ENCODE measurements at places on chromosomes 4 and X.

GRCh38 chr4:144954230-144954629, 143.8 kb downstream of the ANAPC10 start:
- no peak for DNase-seq

DNA sequence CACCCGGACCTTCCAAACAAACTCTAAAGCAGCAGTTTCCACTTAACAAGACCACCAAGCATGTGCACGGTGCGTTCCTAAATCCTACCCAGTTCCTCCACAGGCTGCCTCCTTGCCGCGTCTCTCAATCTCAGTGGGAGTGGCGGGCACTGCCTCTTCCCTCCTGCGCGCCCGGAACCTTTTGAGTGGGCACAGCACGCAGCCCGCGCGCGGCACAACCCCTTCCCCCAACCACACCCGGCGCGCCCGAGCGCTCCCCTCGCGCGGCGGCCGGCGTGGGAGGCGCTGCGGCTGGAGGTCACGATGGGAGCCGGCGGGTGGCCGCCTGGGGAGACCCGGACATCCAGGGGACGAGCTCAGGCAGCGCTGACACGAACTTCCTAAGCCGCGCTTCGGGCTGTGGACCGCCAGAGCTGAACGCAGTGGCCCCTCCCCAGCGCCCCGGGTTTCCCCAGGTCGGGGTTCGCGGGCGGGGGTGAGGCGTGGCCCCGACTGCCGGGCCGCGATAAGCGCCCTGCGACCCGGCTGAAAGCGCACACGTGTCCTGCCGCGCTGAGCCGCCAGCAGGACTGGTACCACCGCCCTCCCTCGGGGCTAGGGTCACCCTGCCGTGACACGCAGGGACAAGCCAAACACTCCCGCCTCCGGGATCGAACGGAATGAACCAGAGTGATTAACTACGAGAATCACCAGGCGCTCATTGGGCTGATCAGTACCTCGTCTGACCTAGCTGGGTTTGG, at the start of gene ABCG2:
Gene ABCG2, minus strand, starts transcription at position 151 of the 740 bp plus-strand sequence. CDS start 18,644 bp downstream, outside the sequence.
- no peak for DNase-seq

- no peak for DNase-seq
These were observed 35.7 kb downstream of the DIPK2B start for GRCh38 chrX:45164995-45165394.

DNA sequence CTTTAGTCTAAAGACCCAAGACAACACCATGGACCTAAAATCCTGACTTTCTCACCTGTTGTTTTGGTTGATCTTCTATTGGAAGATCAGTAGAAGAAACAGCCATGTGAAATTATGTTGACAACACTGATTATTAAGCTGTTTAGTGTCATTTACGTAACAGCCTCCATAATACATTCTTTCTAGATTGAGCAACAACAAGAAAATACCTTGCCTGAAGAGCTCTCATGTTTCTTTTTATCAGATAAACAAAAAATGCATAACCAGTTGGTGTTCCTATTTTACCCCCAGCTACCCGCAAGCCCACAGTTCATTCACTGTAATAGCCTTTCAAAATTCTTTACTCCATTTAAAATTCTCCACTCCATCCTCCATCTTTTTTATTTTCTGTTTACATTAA, 20.5 kb downstream of the GPC4 start:
- DNase-seq: no peak

GRCh38 chr4:63894161-63894560, 515.1 kb downstream of the TECRL start:
- DNase-seq: no peak

DNA sequence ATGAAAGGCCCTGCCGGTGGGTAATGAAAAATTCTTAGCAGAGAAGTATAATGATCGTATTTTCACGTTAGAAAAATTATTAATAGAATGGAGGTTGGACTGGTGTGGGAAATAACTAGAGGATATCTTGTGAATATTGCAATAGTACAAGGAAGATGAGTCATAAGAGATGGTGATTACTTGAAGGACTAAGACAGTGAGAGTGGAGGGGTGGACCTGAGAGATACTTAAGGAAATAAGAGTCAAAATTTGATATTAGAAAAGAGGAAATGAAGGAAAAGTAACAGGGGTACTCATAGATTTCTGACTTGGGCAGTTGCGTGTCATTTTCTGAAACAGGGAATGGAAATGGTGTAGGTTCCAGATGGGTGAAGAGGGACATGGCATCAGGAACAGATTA, 1.7 kb upstream of the USP53 start:
- DNase-seq: peak; percentile 50

DNA sequence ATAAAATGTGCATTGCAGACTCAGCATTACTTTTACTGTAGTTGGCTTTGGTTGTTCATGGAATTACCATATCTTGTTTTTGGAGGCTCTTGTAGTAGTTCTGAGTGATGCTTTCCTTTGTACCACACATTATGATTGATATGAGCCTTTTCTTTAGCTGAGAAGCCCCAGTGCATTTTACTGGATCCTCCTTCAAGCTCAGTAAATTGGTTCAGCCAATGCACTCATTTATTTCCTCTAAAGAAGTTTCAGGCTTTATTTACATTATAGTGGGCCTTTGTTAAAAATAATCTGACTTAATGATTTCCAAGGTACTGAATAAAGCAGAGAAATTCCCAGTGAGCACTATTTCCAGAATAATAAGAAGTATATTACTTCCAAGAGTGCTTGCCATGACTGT, 21.8 kb downstream of the UPRT start:
- no peak for DNase-seq

- DNase-seq: no peak
These were observed 32.5 kb downstream of the MAOA start for GRCh38 chrX:43688586-43688985.

- DNase-seq: peak; percentile 56
These were observed 21.9 kb upstream of the ANXA3 start for GRCh38 chr4:78529569-78530209.

DNA sequence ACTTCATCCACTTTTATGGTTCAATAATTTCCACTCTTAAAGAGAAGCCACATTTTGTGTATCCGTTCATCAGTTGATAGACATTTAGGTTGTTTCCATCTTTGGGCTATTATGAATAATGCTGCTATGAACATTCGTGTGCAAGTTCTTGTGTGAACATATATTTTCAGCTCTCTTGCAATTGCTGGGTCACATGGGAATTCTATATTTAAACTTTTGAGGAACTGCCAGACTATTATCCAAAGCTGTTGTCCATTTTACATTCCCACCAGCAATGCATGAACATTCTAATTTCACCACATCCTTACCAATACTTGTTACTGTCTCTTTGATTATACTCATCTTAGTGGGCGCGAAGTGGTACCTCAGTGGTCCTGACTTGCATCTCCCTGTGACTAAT, 61.9 kb downstream of the NR3C2 start:
- no peak for DNase-seq

DNA sequence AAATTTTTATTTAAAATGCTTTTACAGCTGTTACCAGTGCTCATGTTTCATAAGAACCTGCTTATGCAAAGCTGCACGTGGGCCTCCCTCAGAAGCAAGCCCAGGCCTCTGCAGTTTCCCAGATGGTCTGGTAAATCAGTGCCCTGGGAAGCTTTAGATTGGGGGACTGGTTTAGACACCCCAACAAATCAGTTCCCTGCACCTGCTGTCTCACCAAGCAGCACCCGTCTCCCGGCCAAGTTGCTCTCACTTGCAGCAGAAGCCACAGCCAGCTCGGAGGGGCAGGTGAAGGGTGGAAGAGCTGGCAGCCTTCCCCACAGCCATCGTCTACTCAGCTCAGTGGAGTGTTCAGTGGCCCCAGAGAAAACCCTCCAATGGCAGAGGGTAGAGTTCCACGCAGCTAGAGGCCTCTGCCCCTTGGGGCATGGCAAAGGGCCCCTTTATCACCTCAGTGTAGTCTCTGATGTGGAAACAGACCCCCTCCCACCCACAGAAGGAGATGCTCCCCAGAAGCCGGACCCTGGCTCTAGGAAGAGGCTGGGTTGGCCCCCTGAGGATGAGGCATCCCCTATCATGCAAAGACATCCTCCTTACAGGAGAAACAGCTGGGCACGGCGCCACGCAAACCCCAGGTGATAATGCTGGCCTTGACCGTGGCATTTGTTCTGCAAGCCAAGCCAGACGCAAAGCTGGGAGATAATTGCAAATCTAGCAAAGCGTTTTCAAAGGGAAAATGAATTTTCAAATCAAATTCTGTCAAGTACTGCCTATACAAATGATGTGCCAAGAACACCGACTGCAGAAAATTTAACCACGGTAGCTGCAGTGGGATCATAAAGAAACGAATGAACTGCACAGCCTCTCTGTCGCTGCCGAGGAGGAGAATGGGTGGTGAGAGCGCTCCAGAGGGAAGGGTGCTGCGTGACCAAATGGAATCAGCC, 51.9 kb downstream of the ZFYVE28 start:
- DNase-seq: no peak

DNA sequence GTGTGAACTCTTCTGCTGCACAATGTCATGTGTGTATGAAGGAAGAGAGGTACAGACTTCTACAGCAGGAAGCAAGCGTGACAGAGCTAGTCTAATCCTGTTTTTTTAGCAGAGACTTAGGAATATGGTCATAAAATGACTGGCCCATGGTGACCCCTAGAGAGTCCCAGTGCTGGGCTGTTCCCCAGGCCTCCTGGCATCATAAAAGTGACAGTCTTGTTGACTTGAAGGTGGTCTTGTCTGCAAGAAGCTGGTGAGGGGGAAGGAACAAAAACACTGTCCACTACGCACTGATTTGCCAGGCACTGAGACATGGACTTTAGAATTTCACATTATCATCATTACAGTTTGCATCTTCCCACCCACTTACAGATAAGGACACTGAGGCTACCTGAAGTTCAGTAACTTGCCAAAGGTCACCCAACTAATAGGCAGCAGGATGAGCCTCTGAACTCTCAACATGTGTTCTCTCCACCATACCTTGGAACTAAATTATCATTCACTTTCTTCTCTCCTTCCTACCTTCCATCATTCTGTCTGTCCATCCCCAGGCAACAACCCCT, 63.0 kb downstream of the HADH start:
- no peak for DNase-seq

GRCh38 chrX:50586407-50586806, 115.8 kb upstream of the DGKK start:
- DNase-seq: no peak

DNA sequence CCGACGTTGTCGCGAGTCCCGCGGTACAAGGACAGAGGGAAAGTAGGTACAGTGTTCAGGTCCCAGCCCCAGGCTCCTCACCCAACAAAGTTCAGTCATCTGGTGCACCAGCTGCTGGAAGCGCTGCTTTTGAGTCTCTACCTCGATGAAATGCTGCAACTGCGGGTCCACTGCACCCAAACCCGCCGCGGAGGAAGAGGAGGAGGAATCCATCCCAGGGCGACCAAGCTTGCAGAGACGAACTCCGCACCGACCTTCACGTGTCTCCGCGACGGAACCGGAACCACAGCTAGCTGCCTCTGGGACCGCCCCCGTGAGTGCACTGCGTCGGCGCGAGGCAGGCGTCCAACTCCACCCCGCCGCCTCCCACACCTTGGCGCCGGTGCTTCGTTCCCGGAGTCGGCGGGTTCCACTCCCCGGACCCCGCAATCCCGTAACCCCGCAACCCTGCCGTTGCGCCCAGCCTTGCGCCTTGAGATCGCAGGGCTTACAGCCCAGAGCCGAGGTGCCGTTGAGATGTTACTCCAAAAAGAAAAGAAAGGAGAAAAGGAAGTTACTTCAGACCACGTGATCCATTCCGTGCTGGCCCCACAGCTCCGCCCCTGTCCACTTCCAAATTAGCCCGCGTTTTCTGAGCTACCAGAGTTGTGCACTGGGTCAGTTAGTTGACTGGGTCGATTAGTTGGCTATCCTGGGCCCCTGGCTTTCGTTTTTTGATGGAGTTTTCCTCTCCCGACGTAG, at the start of gene TIMM8A:
Gene TIMM8A, minus strand, starts transcription at position 291 of the 741 bp plus-strand sequence. Its CDS starts 78 bp downstream, at position 213.
- peak; percentile 69 for DNase-seq

DNA sequence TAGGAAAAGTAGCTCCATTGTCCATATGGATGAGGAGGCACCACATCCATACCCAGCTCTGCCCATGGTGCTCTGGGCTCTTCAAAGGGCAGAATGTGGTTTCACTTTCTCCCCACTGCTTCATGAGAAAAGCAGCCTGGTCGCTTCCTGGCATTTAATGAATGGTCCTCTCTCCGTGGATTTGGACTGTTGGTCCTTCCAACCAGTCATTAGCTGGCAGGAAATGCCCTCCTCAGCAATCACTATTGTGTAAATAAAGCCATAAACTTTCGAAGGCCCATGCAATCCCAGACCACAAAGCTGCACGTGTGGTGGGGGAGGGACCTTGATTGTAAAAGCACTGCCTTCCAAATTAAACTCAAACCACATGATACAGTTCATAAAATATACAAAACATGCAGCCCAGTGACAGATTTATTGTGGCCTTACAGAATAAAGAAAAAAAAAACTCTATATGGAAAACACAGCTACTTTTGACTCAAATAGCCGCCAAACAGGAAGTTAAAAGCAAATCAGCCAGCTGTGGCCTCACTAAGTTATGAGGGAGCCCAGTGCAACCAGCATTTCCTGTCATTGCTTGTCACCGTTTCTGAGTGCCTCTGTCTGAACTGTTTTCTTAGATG, 8.1 kb downstream of the MBNL3 start:
- peak; percentile 49 for DNase-seq

GRCh38 chr4:2923668-2924173, 39.5 kb downstream of the NOP14 start:
- no peak for DNase-seq

GRCh38 chrX:2500803-2501558, at the start of the genes DHRSX and ZBED1:
Gene DHRSX, minus strand, starts transcription at chrX:2500976. Its CDS starts 51 bp downstream, at chrX:2500925.
Gene ZBED1, minus strand, starts transcription at chrX:2500976. Its CDS starts 10,257 bp downstream, at chrX:2490719.
- DNase-seq: peak; percentile 26

GRCh38 chrX:153456161-153456560, 10.3 kb upstream of the TREX2 start:
- no peak for DNase-seq

DNA sequence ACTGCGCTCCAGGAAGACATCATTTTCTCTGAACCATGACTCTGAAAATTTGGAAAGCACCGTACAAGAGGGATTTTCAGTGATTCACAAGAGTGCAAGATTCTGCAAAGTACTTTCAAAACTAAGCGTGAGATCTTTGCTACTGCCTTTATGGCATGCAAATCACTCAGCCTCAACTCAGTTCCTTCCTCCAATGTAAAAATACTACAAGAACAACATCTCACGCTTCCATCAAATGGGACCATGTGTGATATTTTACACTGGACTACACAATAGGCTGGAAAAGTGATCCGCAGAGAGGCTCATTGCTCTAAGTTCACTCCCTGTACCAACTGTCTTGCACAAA, 674 bp upstream of the IL15 start:
- DNase-seq: no peak

- peak; percentile 48 for DNase-seq
These were observed 55.6 kb upstream of the RBM47 start for GRCh38 chr4:40685300-40685699.

DNA sequence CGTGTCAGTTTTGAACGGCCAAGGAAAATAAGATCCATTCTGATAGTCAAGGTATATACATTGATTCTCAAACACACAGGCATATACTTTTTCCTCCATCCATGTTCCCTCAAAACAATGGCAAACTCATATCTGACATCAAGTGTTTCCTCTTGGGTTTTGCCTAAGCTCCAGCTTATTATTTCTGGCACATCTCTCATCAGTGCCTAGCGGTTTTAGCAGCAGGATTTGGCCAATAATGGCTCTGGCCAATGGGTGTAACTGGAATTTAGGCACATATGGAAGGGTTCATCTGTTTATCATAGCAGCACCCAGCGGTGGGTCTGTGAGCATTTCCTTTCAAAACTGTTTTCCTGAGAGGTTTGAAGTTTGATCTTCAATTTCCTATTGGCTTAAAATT, 161.6 kb upstream of the TLL1 start:
- DNase-seq: peak; percentile 4

All from fibroblast of pulmonary artery (primary cell).